ENCODE measurements at places on chromosomes 4 and X. TPM values are rescaled to one million over a fixed set of nuclear protein-coding genes. Genes with fewer than 3 reads are reported as not detected.

DNA sequence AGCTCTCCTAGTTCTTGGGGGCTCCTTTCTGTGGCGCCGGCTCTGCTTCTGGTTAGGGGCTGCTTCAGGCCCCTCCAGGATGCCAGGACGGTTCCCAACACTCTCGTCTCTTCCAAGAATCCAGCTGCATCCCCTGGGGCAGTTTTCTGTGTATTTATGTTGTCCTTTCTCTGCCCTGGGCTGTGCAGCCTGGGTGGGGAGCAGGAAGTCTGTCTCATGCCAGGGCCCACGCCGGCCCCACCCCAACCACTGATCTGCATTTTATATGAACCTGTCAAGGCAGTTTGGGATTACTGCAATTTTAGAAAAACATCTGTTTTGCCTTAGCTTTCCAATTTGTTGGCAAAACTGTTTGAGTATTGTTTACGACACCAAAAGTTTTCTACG is 14.6 kb downstream of the CTBP1 start:
- peak; percentile 46 for DNase-seq

GRCh38 chr4:75180790-75181776 is 248.2 kb downstream of the PARM1 start:
- DNase-seq, result no peak

DNA sequence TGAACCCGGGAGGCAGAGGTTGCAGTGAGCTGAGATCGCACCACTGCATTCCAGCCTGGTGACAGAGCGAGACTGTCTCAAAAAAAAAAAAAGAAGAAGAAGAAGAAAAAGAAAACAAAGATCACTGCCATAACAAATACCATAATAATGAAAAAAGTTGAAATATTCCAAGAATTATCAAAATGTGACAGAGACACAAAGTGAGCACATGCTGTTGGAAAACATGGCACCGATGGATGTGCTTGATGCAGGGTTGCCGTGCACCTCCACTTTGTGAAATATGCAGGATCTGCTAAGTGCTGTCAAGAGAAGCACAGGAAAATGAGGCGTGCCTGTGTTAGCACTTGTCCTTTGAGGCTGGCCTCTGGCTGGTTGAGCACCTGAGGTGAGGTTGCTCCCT is 133.3 kb downstream of the STK32B start:
- no peak for DNase-seq

PAGE1 gene
- total RNA-seq, result not detected

DNA sequence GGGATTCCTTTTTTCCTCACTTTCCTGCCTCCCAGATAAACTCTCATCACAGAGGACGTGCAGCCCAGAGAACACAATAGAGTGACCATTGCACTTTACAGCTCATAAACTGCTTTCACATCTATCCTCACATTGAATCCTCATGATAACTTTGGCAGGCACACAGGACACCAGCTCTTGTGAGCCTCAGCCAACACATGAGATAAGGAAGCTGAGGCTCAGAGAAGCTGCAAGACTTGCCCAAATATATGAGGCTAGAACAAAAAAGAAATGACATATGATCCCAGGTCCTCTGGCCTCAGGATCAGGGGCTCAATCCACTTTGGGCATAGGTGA is 85.0 kb upstream of the CPEB2 start:
- DNase-seq, result no peak

- DNase-seq, result no peak
Measured at GRCh38 chr4:165926307-165926706, 53.3 kb downstream of the TLL1 start.

DNA sequence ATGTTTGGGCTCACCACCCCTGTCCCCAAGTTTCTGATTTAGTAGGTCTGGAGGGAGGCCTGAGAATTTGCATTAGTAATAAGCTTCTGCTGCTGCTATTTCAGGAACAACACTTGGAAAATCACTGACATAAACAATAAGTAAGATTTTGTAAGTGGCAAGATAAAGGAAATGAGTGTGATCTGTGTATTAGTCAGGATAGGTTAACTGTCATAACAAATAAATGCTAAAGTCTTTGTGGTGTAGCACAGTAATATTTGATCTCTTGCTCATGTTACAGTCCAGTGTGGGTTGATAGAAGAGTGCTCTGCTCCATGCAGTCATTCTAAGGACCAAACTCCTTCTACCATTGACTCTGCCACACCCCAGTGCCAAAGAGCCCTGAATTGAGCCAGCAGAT is 67.0 kb downstream of the NHS start:
- DNase-seq, result no peak

DNA sequence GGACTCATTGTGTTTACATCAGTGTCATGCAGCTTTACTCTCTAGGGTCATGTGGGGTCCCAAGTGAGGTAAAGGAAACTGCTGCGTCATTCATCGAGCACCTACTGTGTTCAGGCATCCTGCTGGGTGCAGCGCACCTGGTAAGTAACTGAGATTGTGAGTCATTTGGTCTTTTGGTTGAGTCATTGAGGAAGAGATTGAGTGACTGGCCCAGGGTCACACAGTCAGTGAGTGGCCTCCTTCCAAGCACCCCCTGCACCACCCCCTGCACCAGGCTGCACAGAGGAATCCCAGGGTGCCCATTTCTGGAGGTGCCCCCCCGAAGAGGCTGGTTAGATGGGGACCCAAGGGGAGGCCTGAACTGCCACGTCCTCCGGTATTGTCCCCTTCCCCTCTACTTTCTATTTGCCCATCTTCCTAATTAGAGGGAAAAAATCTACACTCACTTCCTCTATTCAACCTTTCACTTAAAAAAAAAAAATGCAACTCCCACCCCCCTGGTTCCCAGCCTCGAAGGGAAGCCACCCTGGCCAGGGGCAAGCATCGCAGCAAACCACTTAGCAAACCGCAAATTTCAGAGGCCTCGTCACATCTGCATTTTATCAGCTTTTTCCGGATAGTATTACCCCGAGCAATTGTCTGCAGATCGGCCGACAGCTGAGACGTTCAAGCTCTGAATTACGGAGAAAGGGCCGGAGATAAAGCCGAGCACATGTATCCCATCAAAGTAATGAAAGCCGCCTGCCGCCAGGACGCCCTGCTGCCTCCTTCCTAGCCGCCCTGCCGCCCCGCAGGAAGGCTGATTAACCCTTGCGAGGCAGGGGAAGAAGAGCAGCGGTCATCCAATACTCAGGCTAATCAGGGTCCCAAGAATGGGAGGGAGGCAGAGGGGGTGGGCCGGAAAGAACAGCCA is 96.3 kb upstream of the MSX1 start:
- no peak for DNase-seq

GRCh38 chr4:153335665-153336064 is 8.8 kb upstream of the MND1 start:
- no peak for DNase-seq

STBD1 gene
- total RNA-seq, result 0.77 TPM

DNA sequence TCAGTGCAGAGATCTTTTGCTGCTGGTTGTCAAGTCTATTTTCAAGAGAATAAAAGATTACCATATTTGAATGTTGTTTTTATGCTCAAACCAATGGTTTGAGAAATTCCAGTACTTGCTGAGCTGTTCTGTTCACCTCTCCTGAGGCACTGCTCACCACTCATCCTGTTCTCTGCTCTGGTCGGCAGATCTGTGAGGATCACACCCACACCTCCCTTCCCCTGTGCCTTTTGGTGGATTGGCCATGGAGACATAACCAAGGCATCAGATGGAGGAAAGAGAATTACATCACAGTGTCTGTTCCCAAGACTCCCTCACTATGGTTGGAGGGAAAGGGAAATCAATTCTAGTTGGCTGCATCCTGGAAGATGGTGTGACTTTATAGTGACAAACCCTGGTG is 391.6 kb downstream of the ARHGAP24 start:
- no peak for DNase-seq

GRCh38 chr4:139887376-139887802 is 221.8 kb downstream of the MGST2 start:
- DNase-seq, result no peak

- DNase-seq, result no peak
Measured at GRCh38 chr4:167934216-167934615, 158.1 kb upstream of the ANXA10 start.

OPRPN gene
- total RNA-seq, result not detected

DNA sequence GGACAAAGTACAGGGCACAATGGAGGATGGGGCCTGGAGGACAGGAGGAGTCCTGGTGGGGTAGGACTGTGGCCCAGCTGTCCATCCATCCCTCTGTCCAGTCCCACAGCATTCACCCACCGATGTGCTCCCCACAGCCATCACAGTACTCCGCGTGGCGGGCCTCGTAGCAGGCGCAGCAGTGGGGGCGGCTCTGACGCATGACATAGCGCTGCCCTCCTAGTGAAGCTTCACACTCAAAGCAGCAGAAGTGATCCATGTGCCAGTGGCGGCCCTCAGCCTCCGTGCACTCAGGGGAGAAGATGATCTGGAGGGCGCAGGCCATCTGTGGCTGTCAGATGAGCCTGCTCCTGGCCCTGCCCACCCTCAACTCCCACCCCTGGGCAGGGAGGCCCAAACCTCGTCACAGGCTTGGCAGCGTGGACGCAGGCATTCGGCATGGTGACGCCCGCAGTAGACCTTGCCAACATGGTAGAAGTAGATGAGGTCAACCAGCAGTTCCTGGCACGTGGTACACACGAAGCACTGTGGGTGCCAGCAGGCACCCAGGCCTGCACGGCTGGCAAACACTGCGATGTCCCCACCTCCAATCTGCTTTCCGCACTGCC is 6.3 kb downstream of the PLP2 start:
- DNase-seq, result no peak

GUCY1B1 gene
- total RNA-seq, result 24.8 TPM

- DNase-seq, result no peak
Measured at GRCh38 chrX:154535892-154536291, 10.8 kb downstream of the G6PD start.

GRCh38 chrX:53511322-53511721 is 77.2 kb upstream of the HSD17B10 start:
- DNase-seq, result no peak

DNA sequence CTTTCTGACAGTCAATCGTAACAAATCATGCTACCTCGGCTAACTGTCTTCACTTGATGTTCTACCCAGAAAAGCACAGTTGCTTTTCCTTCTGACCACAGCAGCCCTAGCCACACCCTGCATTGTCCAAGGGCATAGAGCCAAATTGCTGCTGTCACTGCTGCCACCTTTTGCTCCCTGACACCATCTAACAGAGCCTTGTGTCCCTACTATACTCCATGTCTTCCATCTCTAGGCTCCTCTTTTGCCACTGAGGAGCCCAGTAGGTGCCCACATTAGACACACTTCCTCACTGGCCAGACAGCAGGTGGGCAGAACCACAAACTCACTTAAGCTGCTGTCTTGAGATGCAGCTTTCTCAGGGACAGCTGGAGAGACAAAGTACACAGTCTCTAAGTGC is 91.4 kb downstream of the ANXA3 start:
- no peak for DNase-seq
